Kidney (tissue), 22 donors: ENCODE measurements at places on chromosomes 11 and 22. TPM values are rescaled to one million over a fixed set of nuclear protein-coding genes. Genes with fewer than 3 reads are reported as not detected.

UBASH3B gene
- 0.62 TPM for polyA plus RNA-seq

- DNase-seq, result no peak
Observed at GRCh38 chr11:65316227-65317024, 1.8 kb downstream of the CDC42EP2 start.

DNA sequence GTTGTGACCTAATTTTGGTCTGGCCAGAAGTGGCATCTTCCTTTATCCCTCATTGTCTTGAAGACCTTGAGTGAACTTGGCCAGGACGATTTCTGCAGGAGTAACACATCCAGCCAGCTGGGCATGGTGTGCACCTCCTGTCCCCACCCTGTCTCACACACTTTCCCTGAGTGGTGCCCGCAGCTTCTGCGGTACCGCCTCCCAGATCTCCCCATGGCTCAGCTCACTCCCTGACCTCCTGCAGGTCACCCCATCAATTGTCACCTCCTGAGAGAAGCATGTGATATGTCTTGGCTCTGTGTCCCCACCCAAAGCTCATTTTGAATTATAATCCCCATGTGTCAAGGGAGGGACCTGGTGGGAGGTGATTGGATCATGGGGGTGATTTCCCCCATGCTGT, 50.2 kb upstream of the TP53I11 start:
- no peak for DNase-seq

DNA sequence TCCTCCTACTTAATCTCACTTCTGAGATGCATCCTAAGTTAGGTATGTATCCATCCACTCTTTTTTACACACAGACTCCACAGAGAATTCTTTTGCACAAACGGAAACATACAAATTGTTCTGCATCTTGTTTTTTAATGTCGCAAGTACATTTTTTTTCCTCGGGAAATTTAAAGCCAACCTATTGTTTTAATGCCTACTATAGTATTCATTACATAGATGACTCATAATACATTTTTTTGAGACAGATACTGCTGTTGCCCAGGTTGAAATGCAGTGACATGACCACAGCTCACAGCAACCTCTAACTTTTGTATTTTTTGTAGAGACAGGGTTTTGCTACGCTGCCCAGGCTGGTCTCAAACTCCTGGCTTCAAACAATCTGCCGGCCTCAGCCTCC, 90.8 kb upstream of the TMEM45B start:
- DNase-seq, result no peak

BDNF gene
- 0.19 TPM for polyA plus RNA-seq

LYVE1 gene
- 10.0 TPM for polyA plus RNA-seq

DNA sequence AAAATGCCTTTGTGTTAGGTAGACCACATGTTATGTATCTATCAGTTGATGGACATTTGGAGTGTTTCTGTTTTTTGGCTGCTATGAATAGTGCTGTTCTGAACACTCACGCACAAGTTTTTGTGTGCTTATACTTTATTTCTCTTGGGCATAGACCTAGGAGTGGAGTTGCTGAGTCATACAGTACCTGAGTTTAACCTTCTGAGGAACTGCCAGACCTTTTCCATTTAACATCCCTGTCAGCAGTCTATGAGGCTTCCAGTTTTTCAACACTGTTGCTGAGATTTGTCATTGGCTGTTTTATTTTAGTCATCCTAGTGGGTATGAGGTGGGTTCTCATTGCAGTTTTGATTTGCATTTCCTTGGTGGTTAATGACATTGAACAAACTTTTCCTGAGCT, 4.4 kb downstream of the CTTN start:
- DNase-seq, result no peak

DNA sequence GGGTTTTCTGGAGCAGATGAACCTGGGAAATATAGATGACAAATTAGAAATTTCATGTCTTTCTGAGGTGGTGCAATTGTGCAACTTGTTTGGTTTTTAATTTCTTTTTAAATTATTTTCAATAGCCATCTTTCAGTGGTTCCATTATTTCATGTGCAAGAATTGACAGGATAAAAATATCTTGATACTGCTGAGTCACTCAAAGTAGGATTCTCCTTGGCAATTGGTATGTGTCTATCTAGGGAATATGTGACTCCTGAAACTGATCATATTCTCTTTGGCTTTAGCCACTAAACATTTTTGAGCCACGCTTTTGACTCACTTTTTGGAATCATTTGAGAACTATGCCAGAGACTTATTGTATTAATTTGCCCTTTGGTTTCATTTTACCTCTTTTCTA, 331.5 kb downstream of the KCNA4 start:
- DNase-seq, result no peak

INCENP gene
- polyA plus RNA-seq, result 2.9 TPM

CASP4 gene
- polyA plus RNA-seq, result 40.6 TPM

DNA sequence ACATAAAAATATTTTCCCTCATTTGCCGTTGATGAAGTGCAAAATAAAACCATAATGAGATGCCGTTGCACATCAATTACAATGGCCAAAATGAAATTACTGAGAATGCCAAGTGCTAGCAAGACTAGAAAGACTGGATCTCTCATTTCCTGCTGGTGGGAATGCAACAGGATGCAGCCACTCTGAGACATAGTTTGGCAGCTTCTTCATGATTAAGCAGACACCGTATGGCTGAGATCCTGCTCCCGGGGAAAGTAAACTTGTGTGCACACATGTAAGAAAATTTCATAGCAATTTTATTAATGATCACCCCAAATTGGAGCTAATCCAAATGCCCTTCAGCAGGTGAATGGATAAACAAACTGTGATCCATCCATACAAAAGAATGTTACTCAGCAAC, 1013.2 kb downstream of the TBC1D22A start:
- no peak for DNase-seq

DNA sequence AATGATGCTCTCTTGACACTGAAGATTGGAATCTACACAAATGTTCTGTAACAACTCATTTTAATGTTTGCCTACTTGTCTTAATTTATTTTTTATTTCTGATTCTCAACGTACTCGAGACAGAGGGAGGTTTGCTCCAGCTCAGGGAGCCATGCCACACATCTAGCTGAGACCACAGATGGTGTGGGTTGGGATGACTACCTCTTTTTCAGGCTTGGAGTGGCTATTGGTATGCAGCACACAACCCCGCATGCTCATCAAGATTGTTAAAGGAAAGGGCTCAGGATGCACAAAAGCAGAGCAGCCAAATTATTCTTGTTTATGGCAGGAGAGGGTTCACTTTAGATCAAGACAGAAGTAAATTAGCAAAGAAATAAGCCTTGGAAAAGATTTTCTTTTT, 424.5 kb downstream of the OPCML start:
- no peak for DNase-seq

GRCh38 chr11:102603576-102603975, 21.6 kb downstream of the MMP20 start:
- no peak for DNase-seq

DNA sequence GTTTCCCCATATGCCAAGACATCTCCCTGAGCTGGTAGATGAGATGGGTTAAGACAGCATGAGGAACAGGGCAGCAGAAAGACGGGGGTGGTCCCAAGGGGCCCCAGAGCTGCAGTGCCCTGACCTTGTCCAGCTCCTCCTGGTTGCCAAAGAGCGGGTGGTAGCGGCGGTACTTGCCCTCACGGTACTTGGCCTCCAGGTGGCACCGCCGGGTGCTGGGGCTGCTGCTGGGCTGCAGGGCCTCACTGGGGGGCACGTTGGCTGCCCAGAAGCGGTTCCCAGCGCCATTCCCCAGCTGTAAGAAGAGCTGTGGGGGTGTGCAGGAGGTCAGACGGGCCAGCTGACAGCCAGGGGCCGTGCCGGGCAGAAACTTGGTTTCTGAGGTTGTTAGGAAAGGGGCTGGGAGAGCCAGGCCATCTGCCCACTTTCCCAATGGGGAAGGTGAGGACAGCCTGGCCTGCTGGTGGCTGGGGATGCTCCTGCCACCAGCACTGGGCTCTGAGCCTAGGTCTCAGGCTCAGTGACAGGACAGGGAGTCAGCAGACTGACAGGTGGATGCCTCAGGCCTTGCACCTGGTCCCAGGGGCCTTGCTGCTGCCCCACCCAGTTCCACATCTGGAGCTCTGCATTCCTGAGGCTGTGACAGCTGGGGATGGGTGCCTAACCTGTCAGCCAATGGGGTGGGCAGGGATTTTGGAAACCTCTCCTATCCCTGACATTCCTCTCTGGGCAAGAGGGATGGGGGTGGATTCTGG, 30.0 kb upstream of the PDE2A start:
- peak; percentile 67 for DNase-seq

VSIG2 gene
- polyA plus RNA-seq, result 11.7 TPM

- DNase-seq, result no peak
Observed at GRCh38 chr22:31128156-31128555, 5.4 kb downstream of the INPP5J start.

DNA sequence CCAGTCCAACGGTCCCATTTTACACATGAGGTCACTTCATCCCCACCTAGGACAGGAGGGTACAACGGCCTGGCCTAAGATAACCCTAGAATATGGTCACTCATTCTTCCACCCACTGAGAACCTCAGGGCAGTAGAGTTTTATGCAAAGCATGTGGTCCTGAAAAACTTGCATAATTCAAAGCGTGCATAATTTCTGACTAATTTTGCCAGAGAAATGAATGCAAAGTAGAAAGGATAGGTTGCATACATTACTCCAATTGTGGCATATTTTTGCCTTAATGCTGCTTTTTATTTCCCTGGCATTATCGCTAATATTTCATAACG, 32.5 kb upstream of the SLC35C1 start:
- no peak for DNase-seq

GRCh38 chr22:38244106-38244505, 28.7 kb downstream of the TMEM184B start:
- no peak for DNase-seq

CRYBB2 gene
- 0.67 TPM for polyA plus RNA-seq

- no peak for DNase-seq
Observed at GRCh38 chr11:131074573-131074972, 158.3 kb upstream of the SNX19 start.

DNA sequence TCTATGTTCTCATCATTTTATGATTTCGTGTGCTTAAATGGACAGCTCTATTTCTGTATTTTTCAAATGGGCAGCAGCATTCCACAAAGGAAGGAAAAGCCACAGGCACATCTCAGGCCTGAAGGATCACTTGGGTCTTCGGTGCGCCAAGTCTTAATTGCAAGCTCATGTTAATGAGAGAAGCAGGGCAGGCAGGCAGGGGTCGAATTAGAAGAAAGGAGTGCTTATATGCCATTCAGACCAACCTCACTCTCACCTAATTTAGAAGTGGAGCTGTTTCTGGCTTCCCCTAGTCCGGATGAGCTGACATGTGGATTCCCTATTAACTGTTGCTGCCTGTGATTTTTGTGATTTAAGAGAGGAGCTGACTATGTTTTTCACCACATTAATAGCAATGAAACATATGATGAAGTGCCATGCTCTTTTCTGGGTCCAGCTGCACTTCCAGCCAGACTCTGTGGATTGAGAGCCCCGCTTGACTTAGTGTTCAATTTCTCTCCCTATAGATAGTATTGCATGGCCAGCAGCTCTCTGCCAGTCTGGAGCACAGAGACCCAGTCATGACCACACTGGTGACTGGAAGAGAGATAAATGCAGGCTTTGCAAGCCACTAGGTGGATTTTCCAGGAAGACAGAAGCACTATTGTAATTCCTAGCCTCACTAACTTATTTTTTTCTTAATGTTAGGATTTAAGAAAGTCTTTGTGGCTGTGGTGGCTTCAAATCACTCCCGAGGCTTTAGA, 373.9 kb upstream of the FAT3 start:
- no peak for DNase-seq

DNA sequence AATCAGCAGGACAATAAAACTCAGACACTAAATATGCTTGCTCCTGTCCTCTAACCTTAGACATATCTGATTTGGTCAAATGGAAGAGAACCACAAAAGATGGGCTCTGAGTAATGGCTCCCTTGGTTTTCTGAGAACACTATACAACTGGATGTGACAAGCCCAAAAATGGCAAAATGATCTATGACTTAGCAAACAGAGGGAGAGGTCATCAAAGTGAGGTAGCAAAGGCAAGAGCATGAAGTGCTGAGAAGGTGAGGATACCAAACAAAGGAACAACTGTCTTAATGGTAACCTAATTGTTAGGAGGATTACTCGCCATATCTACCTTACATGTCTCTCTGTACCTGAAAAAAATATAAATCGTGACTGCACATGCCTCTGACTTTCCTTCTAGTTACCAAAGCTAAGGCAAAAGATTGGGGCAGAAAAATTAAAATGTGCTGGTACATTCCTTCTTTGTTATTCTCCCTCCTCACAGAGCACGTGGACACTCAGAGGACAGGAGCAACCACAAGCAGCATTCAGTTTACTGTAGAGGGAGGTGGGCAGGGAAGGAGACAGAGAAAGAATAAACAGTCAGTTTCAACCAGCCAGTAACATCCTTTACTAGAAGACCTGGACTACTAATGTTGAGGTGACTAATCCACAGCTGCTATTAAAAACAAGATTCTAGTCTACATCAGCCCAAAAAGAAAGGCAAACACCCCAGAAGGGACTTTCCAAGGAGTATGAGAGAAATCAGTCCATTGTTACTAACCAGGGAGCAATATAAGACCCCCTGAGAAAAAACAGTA, 88.8 kb downstream of the AMBRA1 start:
- no peak for DNase-seq

- DNase-seq, result no peak
Observed at GRCh38 chr11:112590764-112591163, 330.1 kb upstream of the PLET1 start.

DNA sequence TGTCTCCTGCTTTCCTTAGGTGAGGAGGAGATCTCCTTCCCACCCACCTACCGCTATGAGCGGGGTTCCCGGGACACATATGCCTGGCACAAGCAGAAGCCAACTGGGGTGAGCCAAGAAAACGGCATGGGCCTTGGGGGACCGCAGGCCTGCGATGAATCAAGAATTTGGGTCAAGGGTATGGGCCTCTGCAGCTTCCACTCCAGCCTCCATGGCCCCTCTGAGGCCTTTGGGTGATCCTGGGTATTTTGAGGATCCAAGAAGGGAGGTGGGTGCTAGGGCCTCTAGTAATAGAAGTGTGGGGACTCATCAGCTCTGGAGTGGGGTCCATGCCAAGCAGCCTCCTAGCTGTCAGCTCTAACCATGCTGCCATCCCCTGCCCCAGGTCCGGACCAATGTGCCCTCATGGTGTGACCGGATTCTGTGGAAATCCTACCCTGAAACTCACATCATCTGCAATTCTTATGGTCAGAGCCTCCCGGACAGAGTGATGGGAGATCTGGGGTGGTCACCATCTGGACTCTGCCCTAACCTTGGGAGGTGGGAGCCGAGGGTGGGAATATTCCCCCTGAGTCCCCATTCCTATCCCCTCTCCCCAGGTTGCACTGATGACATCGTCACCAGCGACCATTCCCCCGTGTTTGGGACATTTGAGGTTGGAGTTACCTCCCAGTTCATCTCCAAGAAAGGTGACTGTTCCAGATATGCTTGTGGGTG, 8.6 kb downstream of the INPPL1 start:
- no peak for DNase-seq

ADAMTS8 gene
- polyA plus RNA-seq, result 1.6 TPM

POLR2F gene
- 121 TPM for polyA plus RNA-seq

GRCh38 chr11:76653012-76653673, 17.4 kb downstream of the LRRC32 start:
- peak; percentile 10 for DNase-seq

LINC01488 gene
- not detected for polyA plus RNA-seq

GRCh38 chr11:118214210-118214914, 10.4 kb downstream of the JAML start:
- no peak for DNase-seq
